ENCODE measurements at places on chromosomes 3 and 15.
A peak's percentile ranks its signal among the peaks of the same experiment; 100 is the strongest.

DNA sequence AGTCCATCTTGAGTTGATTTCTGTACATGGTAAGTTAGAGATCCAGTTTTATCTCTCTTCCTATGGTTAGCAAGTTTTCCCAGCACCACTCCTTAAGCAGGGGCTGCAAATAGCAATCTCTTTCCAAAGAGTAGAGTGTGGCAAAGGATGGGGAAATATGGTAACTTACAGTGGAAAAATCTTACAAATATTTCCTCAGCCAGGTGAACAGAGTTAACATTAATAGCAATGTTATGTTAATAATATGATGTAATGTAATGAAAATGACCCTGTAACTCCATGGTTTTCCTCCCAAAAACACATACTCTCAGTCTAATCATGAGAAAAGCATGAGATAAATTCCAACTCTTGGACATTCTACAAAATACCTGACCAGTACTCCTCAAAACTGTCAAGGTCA lies 30.4 kb downstream of the FSIP1 start:
- DNase-seq, result no peak

DNA sequence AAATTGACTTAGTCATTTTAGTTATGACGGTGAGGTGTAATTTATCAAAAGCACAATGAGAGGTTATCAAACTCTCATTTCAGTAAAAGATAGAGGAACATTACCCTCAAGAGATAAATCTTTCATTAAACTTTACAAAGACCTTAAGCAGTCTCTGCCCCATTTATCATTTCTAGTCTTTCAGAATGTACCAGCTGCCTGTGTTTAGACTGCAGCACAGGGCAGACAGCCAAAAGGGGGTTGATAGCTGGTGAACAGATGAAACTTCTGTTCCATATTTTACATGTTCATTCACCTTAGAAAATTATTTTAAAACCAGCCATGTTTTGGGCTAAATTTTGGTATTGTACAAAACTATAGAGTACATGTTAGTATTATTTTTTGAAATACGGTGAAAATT lies 514.6 kb upstream of the CNTN3 start:
- peak; percentile 23 for DNase-seq

DNA sequence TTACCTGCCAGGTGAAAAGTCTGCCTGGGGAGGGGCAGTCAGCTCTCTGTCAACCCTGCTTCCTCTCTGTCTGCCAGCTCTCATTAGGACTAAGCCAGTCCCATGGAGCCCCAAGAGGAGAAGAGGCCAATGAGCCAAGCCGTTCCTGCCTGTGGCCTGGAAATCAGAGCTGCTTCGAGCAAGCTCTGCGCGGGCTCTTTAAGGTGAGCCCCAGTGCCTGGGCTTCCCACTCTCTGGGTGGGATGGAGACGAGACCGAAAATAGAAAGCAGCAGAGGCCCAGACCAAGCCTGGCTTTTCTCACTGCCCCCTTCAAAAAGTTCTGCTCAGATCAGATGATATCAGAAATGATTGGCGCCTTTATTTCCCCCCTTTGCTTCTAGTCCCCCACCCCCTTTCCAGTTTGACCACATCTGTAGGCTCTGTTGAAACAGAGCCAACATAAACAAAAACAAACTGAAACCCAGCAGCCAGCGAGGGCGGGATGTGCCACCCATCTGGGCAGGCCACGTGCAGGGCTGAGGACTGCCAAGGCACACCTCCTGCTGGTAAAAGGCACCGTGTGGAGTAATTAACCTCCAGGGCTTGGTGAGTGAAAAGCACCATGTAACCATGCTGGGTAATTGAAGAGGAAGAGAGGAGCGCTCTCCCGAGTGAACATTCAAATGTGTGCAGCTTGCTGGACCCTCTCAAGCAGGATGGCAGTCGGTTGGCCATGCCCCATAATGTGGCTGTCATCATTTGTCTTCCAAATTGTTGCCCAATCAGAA lies 471.0 kb upstream of the PROK2 start:
- DNase-seq, result peak; percentile 85

DNA sequence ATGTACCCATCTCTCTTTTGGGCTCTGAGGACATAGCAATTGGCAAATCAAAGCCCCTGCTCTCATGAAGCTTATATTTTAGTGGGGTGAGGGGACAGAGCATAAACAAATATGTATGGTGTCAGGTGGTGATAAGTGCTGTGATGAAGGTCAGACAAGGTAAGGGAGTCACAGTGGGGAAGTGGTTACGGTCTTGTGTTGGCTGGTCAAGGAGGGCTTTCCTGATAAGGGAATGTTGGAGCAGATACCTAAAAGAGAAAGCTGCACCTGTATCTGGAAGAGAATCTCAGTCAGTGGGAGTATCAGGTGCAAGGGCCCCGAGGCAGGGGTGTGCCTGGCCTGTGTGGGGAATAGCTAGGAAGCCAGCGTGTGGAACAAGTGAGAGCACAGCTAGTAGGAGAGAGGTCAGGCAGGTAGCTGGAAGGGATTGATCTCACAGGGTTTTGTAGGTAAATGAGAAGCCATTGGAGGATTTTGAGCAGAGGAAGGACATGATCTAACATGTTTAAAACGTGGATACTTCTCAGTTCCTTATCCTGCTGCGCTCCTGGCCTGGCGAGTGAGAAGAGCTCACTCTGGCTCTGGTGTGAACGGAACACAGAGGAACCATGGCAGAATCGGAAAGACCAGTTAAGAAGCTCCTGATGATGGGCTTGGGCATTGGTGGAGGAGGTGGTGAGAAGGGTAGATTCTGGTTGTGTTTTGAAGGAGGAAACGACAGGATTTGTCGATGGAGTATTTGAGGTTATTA lies 35.5 kb downstream of the MRAS start:
- DNase-seq, result no peak

DNA sequence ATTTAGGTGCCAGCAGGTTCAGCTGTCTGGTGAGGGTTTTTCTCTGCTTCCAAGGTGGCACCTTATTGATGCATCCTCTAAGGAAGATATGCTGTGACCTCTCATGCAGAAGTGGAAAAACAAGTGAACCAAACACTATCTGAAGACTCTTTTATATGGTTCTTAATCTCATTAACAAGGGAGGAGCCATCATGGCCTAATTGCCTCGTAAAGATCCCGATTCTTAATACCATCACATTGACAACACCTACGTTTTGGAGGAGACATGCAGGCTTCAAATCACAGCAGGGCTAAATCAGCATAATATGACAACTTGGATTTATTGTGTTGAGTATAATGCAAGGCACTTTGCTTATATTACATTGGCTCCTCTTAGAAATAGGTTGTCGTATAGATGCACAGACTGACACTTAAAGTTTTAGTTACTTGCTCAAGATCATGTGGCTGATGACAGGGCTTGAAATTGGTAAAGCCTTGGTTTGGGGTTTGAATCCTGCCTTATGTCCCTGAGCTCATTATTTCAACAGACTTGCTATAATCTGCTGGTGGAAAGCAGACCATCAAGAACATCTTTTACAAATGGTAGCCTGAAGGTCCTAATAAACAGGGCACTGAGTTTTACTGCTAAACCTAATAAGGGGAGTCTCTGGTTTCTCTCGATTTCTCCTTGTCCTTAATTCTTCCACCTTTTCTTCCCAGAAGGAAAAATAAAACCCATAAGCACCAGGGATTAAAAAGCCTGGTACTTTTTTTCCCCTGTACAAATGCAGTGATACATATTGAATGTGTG lies 88.2 kb downstream of the PTPRG start:
- DNase-seq, result no peak

Data from NCI-H1092 treated with DMSO at 0.1 percent for 48 hours (cell line).